Stimulated activated CD4-positive, alpha-beta T cell treated with anti-CD3 and anti-CD28 coated beads, TNF-alpha, amount 100 ng/mL, for 4 hours (primary cell): ENCODE measurements at places on chromosomes 3 and 15.

GRCh38 chr15:76333720-76334437, 2.7 kb upstream of the ISL2 start:
- no peak for DNase-seq

DNA sequence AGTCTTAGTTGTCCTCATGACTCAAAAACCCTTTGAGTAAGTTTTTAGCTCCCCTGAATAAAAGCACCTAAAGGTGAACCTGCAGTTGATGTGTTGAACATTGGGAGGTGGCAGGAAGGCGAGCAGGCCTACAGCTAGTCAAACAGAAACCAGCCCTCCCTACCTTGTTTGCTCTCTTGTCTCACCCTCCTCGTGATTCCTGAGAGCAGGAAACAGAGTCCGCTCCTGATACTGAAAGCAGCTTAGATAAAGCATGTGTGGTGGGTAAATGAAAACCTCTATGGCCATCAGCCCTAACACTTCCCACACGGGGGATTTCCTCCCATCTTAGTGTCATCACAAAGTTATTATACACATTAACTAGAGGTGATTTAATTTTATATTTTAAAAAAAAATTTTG, 21.8 kb upstream of the CLDN18 start:
- no peak for DNase-seq

DNA sequence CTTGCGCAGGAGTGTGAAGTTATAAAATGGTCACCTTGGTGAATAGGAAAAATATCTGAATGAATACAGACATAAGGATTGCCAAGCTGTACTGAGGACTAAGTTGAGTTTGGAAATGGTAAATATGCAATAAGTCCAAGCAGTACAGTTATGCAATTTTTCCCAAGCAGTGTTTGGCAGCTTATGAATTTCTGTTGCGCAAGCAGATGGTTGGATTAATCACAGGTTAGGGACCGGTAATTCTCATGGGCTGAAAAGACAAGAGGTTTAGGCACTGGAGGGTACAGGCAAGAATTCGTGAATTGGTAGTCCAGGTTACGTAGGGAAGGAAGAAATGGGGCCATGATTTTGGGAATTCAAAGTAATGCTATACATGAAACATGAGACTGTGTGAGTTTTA, 210.3 kb downstream of the RAP2B start:
- no peak for DNase-seq

GRCh38 chr3:151425627-151426340, 35.1 kb downstream of the IGSF10 start:
- no peak for DNase-seq

GRCh38 chr15:78204351-78205309, 29.7 kb downstream of the ACSBG1 start:
- DNase-seq = no peak

DNA sequence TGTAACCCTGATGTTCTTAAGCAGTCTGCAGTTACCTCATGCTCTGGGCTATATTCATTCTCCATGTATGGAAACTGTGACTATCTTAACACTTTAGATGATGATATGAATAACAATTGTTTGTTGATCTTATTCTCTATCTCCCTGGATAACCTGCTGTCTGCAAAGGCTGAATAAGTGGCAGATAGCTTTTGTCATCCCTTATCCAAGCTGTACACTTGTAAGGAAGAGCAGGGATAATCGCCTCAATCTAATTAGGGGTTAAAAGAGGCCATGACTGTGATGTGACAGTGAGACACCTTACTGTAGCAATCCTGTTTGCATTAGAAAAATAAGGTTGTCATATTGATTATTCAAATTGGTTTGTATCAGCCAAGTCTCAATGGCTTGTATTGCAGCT, 123.9 kb downstream of the RSRC1 start:
- DNase-seq = no peak

DNA sequence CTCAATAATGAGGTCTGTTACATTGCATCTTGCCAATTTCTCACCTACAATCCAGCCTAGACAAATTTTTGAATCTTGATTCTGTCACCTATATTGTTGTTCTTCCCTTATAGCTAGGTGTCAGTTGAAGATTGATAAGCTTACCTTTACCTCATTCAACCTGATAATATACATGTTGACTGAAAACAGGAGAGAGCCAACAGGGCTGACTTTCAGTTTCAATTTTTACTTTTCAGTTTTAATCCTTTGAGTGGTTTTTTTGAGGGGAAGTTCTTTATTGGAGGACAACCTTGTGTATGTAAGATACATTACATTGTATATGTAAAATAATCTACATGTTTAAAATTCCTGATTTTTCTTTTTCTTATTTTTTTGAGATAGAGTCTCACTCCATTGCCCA, 5.8 kb downstream of the ATP13A5 start:
- no peak for DNase-seq
